ENCODE measurements at places on chromosomes 16 and 17.

- no peak for DNase-seq
Measured at GRCh38 chr17:68567035-68567434, 34.1 kb downstream of the FAM20A start.

DNA sequence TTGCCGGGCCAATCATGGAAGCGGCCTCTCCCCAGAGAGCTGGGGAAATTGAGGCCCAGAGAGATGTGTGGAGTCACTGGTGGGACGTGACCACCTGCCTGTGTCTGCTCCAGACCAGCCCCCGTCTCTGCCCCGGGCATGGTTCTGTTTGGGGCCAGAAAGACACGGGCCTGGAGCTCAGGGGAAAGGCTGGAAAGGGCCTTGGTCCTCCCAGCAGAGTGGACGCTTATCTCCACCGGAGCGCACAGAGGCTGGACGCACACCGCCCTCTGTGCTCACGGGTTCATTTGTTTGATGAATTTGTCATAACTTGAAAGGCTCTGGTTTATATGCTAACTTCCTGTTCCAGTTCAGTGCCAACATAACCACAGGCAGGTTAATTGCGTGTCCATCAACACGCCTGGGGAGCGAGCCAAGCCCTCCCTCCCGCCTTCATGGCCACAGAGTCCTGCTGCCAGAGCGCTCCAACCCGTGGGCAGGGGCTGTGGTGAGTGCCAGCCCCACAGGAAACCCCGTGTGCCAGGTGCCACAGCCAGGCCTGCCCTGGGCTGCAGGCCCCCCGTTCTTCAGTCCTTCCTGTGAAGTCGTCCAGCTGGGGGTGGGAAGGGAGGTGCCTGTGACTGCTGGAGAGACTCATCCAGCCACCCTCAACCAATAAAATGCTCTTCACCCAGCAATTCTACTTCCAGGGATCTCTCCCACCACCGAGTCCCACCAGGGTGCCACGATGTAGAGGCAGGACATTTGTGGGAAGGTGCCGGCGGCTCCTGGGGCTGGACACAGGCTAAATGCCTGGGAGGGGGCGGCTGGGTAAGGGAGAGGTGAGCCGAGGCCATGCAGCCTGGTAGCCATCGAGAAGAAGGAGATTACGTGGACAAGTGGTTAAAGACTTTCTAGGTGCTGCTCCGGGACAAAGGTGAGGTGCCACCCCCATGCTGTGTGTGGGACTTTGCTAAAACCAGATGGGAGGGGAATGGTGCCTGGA is 29.4 kb upstream of the BAHCC1 start:
- no peak for DNase-seq

- DNase-seq, result no peak
Measured at GRCh38 chr16:72878301-72879269, 169.3 kb downstream of the ZFHX3 start.

GRCh38 chr17:61117983-61118382 is 281.7 kb upstream of the TBX2 start:
- no peak for DNase-seq

GRCh38 chr16:66487580-66488275 is 60.6 kb downstream of the BEAN1 start:
- no peak for DNase-seq

GRCh38 chr16:47599512-47599911 is 138.4 kb downstream of the PHKB start:
- no peak for DNase-seq

DNA sequence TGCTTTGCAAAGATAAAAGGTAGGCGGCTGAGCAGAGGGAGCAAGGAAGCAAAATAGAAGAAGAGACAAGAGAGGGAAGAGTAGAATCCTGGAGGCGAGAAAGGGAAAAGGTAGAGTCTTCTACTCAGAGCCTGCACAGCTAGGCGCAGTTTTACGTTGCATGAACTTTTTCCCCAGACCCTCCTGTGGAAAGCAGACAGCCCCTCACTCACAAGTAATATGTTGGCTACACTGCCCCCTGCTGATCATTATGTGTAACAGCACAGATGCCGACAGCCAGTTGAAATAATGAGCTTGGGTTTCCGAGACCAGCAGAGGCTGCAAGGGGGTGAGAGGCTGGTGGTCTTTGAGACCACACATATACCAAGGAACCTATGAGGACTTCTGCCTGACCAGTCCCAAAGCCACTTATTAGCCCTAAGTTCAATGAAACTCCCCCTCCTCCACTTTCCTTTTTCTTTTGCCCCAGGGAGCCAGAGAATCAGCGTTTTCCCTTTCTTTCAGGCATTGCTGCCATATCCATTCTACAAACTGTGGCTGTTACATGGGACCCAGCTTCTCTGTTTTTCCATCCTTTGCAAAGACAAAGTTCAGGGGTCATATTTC is 22.5 kb upstream of the CMTR2 start:
- DNase-seq, result no peak

DNA sequence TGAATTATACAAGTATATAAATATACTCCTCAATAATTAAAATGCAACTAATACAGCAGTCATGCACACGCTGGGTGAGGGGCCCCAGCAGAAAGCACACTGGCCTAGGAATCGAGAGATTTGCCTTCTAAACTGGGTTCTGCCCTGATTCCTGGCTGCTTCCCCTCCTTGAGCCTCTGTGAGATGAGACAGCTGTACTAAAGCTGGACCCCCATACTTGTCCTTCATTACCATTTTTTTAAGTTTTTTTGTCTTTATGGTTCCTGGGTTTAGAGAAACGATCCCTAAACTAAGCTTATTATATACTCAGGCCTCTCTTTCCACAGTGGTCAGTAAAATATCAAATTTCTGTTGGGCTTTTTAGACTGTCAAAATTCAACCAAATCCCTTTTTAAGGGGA is 195.1 kb upstream of the DYNLRB2 start:
- DNase-seq, result no peak

DNA sequence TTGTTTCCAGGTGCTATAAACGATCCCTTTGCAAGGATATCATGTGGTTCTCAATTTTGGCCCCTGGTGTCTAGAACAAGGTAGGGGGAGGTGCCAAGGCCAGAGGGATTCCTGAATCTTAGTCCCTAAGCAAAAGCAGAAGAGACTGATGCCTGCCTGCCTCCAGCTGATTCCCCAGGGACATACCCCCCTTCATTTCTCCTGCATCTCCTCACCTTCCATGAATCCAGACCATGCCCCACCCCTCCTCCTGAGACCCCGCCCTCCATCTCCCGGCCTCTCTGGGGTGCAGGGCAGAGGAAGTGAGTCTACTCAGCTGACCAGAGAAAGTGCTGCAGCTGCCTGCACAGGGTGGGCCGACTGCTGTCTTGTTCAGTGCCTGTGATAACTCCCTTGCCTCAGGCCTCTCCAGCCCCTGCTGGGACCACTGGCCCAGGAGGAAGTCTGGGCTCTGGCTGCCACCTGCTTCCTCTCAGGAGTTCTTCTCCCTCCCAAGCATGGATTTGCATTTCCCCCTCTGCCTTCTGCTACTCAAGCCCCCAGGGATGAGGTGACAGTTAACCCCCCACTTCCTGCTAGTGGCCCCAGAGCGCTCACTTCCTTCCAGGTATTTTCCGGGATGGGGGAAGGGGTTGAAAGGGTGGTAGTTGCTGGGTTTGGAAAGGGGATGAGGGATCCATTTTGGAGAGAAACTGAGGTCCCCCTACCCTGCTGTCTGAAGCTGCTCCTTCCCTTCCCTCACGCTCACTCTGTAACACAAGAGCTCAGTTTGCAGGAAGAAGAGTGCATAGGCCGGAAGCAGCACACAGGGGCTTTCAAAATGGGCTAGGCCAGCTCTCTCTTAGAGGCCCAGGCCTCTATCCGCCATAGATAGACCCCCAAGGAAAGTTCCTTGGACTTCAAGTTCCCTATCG is 10.5 kb upstream of the TSPOAP1 start:
- DNase-seq, result peak; percentile 83

GRCh38 chr16:80973991-80974390 is 32.7 kb downstream of the CMC2 start:
- DNase-seq, result no peak

GRCh38 chr16:49281480-49281842 is at the start of gene CBLN1:
TSS of gene CBLN1 (minus strand) at chr16:49281838. CDS start at chr16:49281465, 373 bp downstream.
- no peak for DNase-seq

DNA sequence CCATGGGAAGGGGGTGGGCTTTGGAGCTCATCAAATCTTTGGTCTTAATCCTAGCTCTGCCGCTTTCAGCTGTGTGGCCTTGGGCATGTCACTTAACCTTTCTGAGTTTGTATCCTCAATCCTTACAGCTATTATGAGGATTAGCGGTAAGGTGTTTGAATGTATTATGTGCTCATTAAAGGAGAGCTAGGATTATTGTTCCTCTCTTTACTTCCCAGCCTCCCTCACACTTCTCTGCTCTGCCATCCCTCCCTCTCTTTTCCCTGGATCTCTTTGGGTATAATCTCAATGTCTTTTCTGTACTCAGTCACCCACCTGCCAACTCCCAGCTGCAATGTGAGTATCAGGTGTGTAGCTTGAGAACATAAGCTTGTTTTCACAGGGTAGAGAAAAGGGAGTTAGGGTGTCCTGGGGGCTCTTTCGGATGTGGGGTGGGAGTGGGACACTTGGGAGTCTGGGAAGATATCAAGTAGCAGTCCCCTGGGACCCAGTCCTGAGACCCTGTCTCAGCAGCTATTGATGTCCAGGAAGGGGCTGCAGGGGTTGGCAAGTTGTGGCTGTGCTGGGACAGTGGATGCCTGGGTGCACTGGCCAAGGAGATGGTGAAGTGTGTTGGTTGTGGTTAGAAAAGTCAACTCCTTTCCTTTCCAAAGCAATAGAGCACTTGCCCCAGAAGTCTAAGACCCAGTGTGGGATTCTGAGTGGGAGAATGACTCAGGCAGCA is 1.8 kb downstream of the EFNB3 start:
- no peak for DNase-seq

GRCh38 chr17:81432941-81433340 is 37.7 kb downstream of the BAHCC1 start:
- peak; percentile 32 for DNase-seq

DNA sequence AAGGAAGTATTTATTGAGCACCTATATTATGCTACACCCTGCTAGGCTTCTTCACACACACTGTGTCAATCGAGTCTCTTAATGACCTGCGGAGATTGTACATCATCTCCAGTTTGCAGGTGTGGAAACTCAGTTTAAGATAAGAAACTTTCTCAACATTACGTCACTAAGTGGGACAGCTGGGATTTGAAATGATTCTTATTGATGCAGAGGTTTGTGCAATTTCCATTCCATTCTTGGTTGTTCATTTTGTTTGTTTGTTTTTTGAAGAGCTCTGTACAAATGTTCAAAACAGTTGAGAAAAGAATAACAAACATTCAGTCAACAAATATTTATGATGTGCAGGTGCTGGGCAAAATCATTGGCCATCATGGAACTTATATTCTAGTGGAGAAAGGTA is 84.8 kb downstream of the MAP2K6 start:
- no peak for DNase-seq

GRCh38 chr16:49472598-49472997 is 99.0 kb downstream of the C16orf78 start:
- DNase-seq, result no peak

- no peak for DNase-seq
Measured at GRCh38 chr16:62036802-62037135, 531 bp upstream of the CDH8 start.

GRCh38 chr16:81700071-81700779 is 78.9 kb upstream of the PLCG2 start:
- no peak for DNase-seq

DNA sequence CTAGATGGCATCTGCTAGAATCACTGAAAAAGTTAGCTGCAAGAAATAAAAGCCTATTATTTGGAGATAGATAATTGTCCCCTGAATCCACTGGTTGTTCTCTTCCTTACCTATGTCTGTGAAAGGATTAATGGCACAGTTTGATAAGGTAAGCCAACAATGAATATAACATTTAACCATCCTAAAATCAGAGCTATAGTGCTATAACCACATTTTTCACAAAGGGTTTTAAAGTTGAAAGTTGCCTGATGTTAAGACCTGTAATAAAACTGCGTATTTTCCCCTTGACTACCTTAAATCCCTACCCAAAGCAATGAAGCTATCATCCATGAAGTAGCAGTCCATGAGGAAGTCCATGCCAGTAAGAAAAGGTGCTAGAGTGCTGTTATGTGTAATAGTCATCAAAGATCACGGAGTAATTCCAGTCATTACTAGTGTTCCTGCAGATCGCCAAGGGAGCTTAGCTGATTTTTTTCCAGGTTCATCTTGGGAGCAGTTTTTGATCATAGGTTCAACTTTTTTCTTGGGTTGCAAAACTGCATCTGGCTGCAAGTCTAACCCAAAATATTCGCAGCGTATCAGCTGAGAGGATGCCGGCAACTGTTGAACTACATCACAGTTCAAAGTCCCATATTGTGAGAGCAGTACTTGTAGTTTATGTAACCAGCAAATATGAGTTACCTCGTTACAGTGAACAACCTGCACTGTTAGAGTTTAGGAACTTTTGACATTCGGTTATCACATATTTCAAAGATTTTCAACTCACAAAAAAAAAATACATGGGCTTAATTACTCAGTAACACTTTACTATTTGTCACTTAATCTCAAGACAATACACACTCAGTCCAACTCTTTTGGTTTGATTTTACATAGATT is 18.2 kb upstream of the RSL1D1 start:
- DNase-seq, result no peak

DNA sequence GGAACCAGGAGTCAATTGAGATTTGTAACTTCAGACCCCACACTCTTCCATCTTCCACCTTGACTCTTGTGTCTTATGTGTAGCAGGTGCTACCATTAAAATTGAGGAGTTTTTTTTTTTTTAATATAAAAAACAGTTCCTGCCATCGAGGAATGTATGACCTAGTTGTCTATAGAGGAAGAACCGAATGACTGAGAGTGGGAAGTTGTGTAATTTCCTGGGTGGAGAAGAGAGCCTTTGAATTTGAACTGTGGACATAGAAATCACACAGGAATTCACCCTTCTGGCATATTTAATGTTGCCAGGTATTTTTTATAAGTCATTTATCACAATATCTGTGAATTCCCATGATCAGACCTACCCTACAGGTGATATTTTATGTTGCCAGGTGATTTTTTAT is 22.0 kb downstream of the SP2 start:
- DNase-seq, result no peak

GRCh38 chr16:84795329-84796053 is 24.3 kb upstream of the CRISPLD2 start:
- DNase-seq, result peak; percentile 85

GRCh38 chr16:10182222-10183053 is at the start of gene GRIN2A:
TSS of gene GRIN2A (minus strand) at chr16:10182428. CDS start at chr16:10180411, 2,017 bp downstream.
- DNase-seq, result no peak

GRCh38 chr16:78081341-78081740 is 18.1 kb upstream of the WWOX start:
- DNase-seq, result no peak

DNA sequence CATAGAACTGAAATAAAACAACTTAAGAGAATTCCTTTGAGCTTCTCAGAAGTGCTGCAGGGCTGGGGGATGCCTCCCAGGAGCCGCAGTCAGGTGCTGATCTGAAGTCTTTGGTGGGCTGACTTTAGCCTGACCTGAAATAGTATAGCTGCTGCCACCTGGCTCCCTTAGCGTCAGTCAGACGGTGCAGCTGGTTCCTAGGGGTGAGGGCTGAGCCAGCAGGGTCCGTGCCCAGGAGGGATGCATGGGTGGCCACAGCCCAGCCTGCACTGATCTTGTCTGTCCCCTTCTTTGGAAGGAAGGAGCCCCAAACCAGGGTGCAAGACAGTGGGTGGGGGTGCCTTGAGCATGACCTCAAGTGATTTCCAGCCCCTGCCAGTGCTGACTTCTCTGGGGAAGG is 11.5 kb downstream of the MAPT start:
- no peak for DNase-seq

All from H54 (cell line).